ENCODE measurements at places on chromosomes 4 and X.

- DNase-seq, result no peak
Observed at GRCh38 chr4:4914965-4915845, 55.7 kb downstream of the MSX1 start.

DNA sequence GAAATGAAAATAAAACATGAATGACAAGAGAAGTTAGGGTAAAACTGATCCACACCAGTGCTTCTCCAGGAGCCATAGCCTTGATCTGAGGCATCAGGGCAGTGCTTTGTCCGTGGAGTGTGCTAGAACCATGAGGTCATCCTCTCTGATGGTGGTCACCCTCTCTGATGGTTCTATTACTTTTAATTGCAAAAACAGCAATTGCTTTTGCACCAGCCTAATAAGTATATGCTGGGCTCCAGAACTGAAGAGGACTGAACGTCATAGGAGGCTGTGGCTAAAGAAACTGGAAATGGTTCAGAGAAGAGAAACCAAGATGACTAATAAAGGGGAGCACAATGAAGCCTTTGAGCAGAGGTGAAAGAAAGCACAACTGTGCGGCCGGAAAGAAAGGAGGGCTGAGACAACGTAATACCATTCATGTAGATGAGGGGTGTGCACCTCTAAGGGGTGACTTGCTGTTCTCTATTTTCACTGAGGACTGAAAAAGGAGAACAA is 17.0 kb upstream of the TMEM154 start:
- no peak for DNase-seq

DNA sequence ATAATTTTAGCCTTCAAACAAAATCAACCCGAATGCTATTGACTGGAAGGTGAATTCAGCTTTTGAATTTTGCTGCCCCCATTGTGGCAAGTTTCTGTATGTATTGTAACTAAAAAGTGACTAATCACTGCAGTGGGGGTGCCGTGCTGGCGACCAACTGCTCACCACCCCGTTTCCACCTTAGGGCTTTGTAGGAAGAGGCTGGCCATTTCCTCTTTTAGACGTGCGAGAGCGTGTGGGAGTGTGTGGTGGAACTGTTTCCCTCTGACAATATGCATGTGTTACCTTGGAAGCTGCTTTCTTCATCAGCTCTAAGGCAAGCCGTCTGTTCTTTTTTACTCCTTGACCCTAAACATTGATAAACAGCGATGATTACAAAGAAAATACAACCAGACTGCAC is 78.8 kb downstream of the SEL1L3 start:
- DNase-seq, result no peak

DNA sequence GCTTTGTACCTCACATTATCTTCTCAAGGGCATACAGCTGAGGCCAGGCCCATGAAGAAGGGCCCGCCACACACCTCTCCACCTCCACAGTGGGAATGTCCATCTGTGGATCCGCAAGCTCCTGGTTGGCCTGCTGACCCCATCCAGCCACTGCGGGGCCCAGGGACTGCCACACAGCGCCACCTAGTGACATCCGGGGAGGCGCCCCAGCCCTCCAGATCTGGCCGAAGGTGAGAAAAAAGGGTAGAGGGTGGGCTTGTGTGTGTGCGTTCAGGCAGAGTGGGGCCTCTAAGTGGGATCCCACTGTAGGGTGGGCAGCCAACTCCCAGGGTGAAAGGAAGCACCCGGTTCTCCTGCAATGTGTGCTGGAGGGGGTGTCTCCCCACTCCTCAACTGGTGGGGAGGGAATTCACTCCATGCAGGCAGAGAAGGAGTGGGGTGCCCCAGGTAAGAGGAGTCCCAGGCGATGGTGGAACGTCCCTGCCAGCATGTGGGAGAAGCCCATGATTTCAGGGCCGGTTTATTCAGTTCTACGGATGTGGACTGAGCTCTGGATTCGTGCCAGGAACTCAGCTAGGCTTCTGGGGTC is 117.3 kb downstream of the ENPP6 start:
- DNase-seq, result peak; percentile 4

GRCh38 chrX:97867266-97867665 is 983.6 kb downstream of the RPA4 start:
- DNase-seq, result no peak

DNA sequence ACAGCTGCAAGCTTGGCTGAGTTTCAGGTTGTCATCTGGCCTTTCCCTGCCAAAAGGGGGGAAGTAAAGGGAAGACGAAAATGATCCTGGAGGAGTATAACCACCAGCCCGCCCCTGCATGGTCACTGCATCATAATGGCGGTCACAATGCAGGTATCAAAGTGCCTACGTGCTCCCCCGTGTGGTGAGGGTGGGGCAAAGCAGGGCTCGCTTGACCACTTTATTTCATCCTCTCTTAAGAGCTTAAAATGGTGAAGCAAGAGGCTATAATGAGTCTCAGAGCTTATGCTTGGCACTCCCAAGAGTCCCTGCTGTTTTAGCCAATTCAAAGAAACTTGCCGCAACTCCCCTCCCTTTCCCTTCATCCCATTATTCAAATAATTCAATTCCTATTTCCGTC is 105.6 kb downstream of the APOOL start:
- no peak for DNase-seq

GRCh38 chr4:83890231-83890630 is 354.3 kb downstream of the GPAT3 start:
- DNase-seq, result no peak

GRCh38 chrX:150372280-150372679 is 9.2 kb downstream of the MAMLD1 start:
- DNase-seq, result no peak
